ENCODE measurements at places on chromosomes 2 and 18.

GRCh38 chr18:64474773-64475172, 325.9 kb upstream of the LINC00305 start:
- DNase-seq: no peak

GRCh38 chr2:72755647-72756423, 70.0 kb downstream of the EXOC6B start:
- no peak for DNase-seq

DNA sequence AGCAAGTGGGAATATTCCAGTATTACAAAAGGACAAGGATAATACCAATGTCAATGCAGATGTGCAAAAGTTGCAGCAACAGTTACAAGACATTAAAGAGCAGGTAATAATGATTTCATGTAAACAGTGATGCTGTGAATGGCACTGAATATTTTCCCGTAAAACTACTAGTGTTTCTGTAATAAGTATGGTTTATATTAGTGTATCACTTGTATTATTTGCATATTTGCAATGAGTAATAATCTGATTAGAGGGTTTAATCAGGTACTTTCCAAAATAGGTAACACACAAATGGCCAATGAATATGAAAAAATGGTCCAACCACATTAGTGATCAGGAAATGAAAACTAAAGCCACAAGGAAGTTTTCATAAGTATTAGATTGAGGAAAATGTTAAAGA, 118.0 kb downstream of the MIB1 start:
- DNase-seq: no peak

GRCh38 chr2:168086851-168087250, 160.5 kb downstream of the STK39 start:
- no peak for DNase-seq

- DNase-seq: no peak
These were observed 19.0 kb downstream of the DYM start for GRCh38 chr18:49441338-49441938.

Data from NCI-H187 (cell line).